ENCODE measurements at places on chromosomes 4 and X.

- no peak for DNase-seq
Observed at GRCh38 chr4:67575232-67576058, 16.9 kb downstream of the STAP1 start.

- no peak for DNase-seq
Observed at GRCh38 chr4:1417522-1418390, 11.5 kb upstream of the NKX1-1 start.

DNA sequence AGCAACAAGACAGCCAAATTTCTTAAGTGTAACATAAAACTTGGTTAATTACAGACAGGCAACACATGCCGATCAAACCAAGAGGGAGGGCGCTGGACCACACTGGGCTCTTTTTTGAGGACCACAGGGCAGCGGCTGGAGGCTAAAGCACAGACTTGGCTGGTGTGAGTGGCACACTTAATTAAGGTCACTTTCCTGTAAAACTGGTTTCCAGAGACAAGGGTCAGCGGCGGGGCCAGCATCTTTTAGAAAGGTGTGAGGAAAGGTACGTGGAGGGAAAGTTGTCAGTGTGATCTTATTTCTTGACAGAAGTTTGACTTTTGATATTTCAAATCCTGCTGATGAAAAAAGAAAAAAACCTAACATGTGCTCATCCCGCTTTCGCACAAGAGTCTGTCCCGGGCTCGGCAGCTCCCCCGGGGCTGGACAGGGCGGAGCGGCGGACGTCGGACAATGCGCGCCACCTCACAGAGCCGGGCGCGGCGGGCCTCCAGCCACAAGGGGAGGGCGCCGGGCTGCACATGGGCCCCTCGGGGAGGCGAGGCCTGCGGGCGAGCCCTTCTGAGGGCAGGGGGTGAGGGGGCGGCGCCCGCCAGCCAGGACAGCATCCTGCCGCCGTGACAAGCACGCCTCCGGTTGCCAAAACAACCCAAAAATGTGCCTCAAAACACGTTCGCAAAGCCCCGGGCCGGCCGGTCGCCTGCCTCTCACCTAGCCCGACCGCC, 660 bp upstream of the HSPA4L start:
- DNase-seq: no peak

DNA sequence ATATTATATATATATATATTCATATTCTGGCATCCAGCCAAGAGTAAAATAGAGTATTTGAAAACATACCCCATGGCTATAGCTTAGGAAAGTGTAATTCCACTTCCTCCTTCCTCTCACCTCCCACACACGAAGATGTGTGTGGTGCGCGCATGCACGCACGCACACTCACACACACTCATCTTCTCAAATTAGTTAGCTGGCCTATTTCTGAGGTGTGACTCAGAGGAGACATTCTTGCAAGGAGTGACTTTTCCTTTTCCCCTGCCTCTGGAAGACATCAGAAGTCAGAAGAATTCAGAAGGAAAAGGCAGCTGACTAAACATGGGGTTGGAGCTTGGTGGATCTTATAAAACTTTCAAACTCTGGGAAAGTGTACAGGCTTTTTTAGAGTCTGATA, 8.8 kb downstream of the ENPEP start:
- peak; percentile 70 for DNase-seq

GRCh38 chrX:93932471-93933220, 258.6 kb downstream of the FAM133A start:
- no peak for DNase-seq

DNA sequence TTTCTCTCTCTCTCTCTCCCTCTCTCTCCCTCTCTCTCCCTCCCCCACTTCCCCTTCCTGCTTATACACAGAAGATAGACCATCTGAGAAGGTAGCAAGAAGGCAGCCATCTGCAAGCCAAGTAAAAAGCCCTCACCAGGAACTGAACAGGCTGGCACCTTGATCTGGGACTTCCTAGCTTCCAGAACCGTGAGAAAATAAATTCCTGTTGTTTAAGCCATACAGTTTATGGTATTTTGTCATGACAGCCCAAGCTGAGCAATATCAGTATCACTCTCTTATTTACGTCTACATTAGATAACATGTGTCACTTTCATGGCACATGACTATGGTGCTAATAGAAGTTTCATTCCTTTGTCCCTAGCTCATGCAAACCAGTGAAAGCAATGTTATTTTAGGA, 581.1 kb downstream of the INPP4B start:
- peak; percentile 27 for DNase-seq

DNA sequence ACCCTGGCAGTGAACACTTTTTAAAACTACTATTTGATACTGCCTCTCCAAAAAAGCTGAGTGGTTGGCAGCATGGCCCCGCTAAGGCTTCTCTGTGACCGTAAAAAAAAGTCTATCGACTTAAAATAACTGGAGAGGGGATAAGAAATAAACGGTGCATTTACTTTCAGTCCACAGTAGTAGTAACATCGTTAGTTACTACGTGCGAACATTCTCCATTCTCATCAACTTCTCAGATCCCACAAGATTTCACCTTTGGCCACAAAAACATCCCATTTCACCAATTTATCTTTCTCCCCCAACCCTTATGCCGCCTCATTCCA, 524 bp upstream of the EXOSC9 start:
- DNase-seq: no peak

- DNase-seq: peak; percentile 98
Observed at GRCh38 chrX:318739-319578, at the start of gene GTPBP6. GTPBP6 (minus strand) TSS chrX:318796; CDS start chrX:318787, 9 bp downstream.

DNA sequence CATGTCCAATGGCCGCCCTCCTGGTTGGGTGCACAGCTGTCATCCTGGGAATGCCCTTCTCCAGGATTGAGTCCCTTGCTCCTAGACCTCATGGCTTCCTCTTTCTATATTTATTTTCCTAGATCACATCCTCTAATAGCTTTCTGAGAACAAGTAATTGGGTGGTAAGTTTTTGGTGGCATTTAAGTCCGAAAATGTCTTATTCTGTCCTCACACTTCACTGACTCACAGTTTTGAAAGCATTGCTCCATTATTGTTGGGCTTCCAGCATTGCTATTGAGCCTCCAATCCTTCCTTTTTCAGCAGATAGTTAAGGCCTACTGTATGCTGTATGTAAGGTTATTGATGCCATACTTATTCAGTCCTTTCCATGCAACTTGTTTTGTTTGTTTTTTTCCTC, 25.9 kb downstream of the PGM2 start:
- no peak for DNase-seq

- no peak for DNase-seq
Observed at GRCh38 chr4:8437281-8437680, 3.2 kb downstream of the ACOX3 start.

DNA sequence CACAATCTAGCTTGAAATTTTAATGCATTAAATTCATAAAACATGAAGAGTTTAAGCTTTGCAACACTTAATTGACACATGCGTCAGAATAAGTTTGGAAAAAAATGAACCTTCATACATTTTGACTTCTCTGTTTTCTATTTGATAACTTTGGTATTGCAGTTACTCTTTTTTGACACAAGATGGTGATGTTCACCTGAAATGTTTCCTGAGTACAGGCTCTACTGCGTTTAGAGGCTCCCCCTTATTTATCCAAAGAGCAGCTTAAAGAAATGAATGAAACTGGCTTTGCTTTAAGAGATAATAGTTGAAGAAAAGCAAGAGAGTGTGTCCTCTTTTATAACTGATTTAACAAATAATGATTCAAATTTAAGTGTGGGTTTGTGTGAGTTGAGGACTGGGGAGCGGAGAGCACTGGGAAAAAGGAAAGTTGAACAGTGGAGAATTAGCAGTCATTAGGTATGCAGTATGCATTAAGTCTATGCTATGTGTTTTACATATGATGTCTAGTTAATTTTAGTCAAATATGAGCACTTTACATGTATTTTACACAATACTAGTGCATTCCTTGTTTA, 180.6 kb upstream of the NUDT6 start:
- DNase-seq: no peak

DNA sequence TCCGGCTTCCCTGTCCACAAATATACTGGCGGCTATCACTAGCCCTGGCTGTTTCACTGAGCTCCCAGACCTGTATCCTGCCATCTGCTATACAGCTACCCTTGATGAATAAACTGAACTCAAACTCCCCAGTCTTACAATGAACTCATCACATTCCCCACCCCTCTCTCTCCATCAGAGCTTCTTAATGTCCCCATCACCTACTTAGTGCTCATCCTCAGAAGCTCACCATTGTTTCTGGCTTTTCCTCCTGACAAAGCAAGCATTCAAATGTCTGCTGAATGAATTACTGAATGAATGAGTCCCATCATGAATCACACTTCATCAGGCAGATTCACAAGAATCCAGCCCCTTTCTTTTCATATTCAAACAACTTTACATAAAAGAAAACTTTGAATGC, 5.7 kb upstream of the DGAT2L6 start:
- no peak for DNase-seq

- no peak for DNase-seq
Observed at GRCh38 chr4:139532947-139533346, 23.1 kb downstream of the SETD7 start.

- DNase-seq: no peak
Observed at GRCh38 chrX:16023790-16024734, 99.3 kb upstream of the GRPR start.

DNA sequence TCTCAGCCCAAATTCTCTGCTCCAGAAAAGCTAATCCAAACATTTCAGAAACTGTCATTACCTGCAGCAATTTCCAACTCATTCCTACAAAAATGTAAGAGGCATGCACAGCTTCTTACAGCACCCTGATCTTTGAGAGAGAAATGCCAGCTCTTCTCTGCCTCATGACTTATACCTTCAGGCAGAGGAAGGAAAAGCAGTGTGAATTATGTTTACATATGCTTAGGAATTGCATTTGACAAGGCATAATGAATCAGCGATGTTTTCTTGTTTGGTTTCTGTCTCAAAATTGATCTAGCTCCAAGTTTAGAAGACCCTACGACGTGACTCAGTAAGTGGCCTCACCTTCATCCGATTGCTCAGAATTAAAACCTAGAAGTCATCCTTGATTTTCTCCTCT, 21.8 kb upstream of the AGA start:
- DNase-seq: no peak

- DNase-seq: no peak
Observed at GRCh38 chr4:177907736-177908424, 465.6 kb upstream of the AGA start.

DNA sequence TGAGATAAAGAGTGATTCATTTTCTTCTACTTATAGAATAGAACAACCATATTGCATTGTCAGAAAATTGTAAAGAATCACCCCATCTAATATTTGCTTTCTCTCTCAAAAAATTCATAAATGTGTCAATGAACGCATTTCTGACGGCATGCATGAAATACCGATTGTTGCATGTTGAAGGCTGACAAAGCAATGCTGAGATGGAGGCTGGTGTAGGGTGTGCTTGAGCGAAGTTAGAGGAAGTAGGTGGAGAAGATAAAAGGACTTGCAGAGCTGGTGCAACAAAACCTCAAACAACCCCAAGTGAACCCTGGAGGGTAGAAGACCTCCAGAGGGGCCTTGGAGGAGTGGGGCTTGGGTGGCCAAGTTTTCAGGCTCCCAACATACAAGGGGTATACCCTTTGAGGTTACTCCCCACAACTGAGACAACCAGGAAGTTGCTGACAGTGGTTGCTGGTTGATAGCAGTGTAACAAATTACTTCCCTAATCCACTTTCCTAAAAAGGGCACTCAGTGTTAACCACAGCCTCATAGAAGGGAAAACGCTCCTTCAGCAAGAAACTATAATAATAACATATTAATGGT, 452.7 kb downstream of the NLGN4X start:
- no peak for DNase-seq

DNA sequence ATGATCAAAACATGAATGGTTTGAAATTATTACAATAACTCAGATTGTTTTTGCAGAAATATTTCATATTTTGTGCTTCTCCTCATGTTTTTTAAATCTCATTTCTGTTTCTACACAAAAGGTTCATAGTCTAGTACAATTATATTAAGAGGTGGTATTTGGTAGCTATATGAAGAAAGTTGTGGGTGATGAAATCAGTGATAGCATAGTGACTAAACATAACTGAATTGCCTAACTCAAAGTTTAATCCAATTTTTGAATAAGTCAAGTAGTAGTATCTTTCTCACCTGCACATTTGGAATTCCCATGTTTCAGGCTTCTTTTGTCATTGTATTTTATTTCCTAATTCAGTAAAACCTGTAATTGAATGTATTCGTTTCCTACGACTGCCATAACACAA, 648.7 kb downstream of the GRID2 start:
- no peak for DNase-seq

DNA sequence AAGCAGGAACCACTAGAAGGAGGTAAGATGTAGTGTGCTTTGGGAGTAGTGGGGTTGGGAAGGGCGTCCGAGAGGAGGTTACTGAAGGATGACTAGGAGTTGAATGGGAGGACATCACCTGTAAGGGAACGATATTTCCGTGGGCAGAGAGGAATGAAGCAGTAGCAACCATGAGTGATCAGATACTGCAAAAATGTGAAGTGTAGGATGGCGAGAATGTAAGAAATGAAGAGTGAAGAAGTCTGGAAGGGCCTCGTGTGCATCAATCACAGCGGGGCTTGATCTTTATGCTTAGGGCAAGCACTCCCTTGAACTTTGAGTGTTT, 594 bp downstream of the MSMO1 start:
- no peak for DNase-seq

- DNase-seq: no peak
Observed at GRCh38 chr4:13244444-13244843, 239.7 kb downstream of the RAB28 start.

GRCh38 chr4:73676861-73677323, 56.7 kb upstream of the RASSF6 start:
- DNase-seq: no peak

DNA sequence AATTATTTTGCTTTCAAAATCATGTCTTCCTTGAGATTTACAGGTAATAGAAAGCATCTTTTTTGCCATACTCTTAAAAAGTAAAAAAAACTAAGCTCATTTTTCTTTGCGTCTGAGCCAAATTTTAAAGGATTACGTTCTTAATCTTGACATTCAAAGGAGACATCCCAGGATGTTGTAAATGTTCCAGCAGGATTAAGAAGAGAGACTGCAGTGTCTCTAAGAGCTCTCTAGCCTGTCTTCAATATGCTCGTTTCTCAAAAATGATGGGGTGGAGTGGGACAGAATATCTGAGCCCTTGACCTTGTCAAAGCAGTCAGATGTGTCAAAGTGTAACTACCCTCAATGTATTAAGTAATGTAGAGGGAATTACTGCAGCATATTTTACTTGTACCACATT, 363.3 kb downstream of the PCDH7 start:
- no peak for DNase-seq

DNA sequence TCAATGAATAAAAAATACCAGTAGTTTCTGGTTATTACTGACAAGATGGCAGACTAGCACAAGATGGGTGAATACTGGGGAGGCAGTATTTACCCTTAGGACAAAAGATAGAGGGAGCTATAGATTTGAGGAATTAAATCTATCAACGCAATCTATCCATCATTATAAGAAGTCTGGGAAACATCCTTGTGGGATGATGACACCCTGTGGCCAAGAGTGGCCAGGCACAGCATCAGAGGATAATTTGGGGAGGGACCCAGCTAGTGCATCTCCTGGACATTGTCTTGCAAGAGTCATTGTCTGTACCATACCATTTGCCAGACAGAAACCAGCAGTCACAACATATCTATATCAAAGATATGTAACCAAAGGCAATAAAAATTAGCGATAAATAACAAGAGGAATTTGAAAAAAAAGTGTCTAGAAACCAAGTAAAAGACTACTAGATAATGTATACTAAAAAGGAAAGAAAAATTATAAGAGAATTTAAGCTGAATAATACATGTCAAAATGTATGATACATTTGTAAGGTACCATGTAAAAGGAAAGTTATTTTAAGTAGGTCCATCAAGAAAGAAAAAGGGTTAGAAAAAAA, 22.9 kb downstream of the KCTD8 start:
- DNase-seq: no peak

Data from BJ (cell line).